Effector CD8-positive, alpha-beta T cell (primary cell): ENCODE measurements at places on chromosomes 2 and 18.

GRCh38 chr2:172969609-172970008 lies 106.0 kb upstream of the MAP3K20 start:
- DNase-seq: no peak

- DNase-seq: no peak
Measured at GRCh38 chr2:233362742-233363141, 8.4 kb downstream of the DGKD start.

DNA sequence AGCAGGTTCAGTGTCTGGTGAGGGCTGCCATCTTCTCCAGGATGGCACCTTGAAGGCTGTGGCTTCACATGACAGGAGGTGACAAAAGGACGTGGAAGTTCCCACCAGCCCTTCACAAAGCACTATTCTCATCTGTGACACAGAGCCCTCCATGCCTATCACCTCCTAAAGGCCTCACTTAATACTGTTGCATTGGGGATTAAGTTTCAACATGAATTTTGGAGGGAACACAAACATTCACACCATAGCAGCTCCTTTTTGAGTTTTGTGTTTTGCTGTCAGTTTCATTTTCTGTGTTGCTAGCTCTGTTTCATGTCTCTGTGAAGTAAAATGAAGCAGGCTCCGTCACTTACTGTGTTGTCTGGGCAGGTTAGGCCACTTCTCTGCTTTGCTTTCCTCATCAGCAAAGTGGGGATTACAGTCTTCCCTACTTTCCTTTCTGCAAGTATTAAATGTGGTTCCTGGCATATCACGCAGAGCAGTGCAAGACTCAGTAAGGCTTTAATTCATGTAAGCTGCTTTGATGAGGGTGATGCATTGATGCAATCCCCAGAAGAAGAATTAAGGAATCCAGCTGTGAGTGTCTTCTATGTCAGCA lies 31.6 kb downstream of the LIMS1 start:
- no peak for DNase-seq

GRCh38 chr2:128275498-128276045 lies 43.1 kb downstream of the HS6ST1 start:
- no peak for DNase-seq

DNA sequence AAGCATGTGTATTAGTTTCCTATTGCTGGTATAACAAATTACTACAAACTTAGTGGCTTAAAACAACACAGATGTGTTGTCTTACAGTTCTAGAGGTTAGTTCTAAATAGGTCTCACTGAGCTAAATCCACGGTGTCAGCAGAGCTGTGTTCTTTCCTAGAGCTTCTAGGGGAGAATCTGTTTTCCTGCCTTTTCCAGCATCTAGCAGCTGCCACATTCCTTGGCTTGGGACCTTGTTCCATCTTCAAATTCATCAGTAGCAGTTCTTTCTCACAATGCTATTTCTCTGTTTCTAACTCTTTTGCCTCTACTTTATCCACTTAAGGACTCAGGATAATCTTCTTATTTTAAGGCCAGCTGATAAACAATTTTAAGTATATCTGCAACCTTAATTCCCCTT lies 32.2 kb upstream of the CREB1 start:
- no peak for DNase-seq

DNA sequence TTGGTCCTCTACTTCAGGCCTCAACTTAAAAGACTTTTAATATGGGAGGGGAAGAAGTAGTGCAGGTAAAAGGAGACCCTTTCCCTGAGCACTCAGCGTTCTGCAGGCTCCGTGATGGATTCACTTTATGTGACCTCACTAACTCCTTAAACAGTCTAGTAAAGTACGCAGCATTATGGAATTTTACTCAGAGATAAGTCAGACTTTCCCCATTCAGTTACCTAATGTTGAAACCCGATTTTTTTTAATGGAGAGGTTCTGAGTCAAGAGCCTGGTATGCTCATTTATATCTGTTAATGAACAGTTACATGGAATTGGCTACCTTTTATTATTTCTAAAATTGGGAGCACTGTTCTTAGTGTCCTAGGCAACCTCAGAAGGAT lies 34.1 kb downstream of the RASGRP3 start:
- DNase-seq: no peak

DNA sequence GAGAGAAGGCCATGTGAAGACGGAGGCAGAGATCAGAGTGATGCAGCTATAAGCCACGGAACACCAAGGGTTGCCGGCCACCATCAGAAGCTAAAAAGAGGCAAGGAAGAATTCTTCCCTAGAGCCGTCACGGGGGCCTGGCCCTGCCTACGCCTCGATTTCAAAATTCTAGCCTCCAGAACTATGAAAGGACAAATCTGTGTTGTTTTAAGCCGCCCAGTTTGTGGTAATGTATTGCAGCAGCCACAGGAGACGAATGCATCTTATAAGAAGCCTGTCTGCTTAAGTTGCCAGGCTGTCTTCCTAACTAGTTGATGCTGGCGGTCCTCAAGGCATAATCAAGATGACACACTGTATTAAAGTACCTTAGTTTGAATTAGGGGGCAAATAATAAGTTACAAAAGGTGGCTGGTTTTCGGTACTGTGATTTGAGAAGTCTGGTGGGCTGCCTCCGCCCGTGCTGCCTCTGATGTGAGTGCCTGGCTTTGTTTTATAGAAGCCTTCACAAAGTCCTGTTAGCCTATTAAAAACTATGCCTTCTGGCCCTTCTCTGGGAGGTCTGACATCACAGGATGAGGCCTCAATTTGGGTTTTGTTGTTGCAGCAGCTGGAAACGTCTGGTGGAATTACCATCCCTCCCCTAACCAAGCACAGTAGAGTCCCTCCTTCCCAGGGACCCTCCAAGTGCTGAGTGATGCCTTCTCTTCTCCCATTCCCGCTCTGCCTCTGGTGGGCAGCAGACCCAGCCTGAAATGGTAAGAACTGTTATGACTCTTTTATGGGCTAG lies 53.6 kb downstream of the SRD5A2 start:
- DNase-seq: no peak

GRCh38 chr2:239820836-239821693 lies 204.1 kb downstream of the NDUFA10 start:
- DNase-seq: no peak

GRCh38 chr2:202005272-202005887 lies 28.3 kb upstream of the FZD7 start:
- DNase-seq: no peak

DNA sequence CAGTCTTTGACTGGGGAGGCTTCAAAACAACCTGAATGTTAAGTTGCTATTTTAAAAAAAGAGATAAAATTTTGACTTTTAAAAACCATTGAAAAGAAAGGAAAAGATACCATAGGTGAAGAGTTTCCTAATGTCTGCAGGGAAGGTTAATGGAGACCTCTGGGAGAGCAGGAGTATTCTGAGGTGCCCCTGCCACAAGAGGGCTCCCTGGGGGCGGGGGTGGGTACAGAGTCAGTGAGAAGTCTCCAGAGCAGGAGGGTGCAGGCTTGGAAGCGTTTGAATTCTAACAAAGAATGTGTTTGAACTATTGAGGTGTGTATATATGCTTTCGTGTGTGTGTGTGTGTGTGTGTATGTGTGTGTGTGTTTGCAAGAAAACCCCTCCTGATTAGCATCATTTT lies 46.7 kb upstream of the ST6GAL2 start:
- DNase-seq: no peak

GRCh38 chr2:112706170-112706664 lies 14.6 kb upstream of the NT5DC4 start:
- no peak for DNase-seq

GRCh38 chr2:147173189-147173581 lies 671.6 kb upstream of the ACVR2A start:
- no peak for DNase-seq

GRCh38 chr2:100195942-100196341 lies 53.6 kb upstream of the AFF3 start:
- no peak for DNase-seq

DNA sequence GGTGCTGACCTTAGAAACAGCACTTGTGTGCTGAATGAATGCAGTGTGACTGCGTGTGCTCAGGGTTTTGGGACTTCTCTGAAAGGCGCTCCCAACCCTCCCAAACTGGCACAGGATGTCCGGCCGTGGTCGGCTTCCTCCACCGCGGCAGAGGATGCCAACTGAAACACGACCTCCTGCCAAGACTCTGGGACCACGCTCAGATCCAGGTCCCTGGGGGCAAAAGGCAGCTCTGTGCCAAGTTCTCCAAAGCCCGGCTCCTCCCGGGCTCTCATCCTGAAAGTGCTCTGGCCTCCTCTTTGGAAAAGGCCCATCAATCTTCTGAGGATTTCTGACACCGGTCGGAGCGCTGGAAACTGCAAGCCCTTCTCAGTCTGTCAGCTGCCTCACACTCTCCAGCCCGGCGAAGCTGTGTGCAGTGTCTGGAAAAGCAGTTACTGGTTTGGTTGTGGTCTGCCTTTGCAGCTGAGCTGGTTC lies 32.3 kb upstream of the ZBTB7C start:
- DNase-seq: no peak

DNA sequence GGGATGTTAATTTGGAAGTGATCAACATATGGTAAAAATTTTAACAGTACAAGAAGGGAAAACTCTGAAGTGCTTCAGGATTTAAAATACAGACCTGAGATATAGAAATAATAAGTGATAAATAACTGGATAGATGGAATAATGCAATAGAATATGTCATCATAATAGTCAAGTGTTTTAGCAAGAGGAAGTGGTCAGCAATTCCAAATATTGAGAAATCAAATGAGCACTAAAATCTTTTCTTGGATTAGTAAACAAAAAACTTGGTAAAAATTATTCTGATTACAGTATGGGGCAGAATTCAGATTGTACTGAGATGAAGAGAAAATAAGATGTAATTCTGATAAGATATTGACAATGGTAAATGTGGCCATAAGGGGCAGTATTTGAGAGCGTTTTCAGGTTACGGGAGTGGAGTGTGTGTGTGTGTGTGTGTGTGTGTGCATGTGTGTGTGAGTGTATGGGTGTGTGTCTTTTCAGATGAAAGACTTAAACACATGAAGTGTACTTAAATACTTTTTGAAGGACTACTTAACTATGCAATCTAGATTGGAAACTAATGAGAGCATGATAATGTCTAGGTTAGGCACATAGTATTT lies 217.9 kb upstream of the ITGA4 start:
- no peak for DNase-seq

GRCh38 chr18:3889803-3890202 lies 439.8 kb downstream of the TGIF1 start:
- DNase-seq: no peak

- DNase-seq: no peak
Measured at GRCh38 chr2:183371545-183371944, 247.3 kb downstream of the NUP35 start.

DNA sequence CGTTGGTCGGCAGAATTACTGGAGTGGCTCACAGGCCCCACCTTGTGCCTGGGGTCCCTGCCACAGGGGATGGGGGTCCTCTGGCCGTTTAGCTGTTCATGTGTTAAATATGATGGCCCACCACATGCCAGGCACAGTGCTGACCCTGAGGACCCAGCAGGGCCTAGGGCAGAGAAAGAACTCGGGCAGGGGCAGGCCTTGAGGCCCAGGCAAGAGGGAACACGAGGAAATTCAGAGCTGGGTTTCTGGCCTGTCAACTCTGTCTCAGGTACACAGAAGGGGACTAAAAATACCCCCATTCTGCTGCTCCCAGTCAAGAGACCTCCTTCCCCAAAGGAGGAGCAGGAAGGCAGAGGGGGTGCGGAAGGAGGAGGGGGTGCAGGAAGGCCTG lies 66.2 kb downstream of the DNMT3A start:
- no peak for DNase-seq

GRCh38 chr2:143158551-143159485 lies 29.6 kb downstream of the ARHGAP15 start:
- DNase-seq: no peak

DNA sequence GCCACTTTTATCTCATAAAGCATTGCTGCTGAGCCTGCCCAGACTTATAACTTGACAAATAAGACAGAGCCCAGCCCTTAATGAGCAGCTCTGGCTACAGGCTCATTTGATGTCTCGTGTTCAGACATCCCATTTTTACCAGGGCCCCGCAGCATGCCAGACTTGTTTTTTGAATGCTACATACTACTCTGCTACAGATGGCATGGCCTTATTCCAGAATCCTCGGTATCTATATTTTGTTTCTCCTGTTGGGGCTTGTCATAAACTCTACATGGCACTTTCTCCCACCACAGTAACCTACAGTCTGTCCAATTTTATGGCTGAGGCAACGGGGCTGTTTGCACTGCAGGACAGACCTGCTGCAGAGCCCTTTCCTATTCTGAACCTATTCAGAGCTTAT lies 179.0 kb upstream of the DDX18 start:
- no peak for DNase-seq

DNA sequence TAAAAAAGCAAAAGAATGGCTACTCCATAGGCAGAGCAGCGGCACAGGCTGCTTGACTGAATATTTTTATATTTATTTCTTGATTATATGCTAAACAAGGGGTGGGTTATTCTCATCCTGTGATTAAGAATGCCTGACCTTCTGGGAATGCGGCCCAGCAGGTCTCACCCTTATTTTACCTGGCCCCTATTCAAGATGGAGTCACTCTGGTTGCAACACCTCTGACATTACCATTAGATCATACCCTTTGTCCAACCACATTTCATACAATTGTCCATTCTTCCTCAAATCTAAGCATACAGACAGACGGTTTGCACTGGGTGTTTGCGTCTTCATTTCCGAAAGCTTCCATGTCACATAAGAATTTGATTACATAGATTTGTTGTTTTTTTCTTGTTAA lies 168.2 kb downstream of the GALNT1 start:
- no peak for DNase-seq

DNA sequence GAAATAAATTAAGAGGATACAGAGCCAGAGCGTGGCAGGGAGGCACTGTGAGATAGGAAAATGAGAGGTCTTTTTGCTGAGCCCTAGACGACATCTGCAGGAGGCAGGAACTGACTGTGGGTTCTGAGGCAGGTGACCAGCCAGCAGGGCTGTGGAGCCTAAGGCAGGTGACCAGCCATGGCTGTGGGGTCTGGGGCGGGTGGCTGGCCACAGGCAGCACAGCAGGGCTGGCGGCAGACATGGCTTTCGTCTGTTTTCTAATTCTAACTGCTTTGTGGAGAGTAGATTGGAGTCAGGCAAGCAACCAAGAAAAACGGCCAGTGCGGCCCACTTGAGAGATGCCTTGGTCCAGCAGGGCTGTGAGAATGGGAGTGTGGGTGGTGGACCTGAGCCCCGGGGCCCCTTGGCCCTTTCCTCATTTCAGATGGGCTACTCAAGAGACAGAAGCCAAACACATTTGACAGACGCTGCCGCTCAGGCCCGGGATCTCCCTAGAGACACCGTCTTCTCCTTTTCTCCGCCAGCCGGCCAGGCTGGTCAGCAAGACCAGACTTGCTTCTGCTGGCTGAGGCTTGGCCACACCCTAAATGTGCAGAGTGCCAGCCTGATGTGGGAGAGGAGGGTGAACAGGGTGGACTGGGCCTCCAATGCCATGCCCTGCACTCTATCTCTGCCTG lies 19.7 kb upstream of the GNAL start:
- no peak for DNase-seq
